Activated T-cell treated with anti-CD3 and anti-CD28 coated beads, Interleukin-2, amount 50 U/mL, for 72 hours (primary cell): ENCODE measurements at places on chromosomes 6 and 20. TPM values are rescaled to one million over a fixed set of nuclear protein-coding genes. Genes with fewer than 3 reads are reported as not detected.

- no peak overlapping the region for H3K27ac ChIP-seq
- H3K27me3 ChIP-seq, result peaks cover 38% of the 10 kb centered on the region
- no peaks in the 10 kb centered on the region for H3K36me3 ChIP-seq
- no peak for DNase-seq
- H3K4me1 ChIP-seq, result no peaks in the 10 kb centered on the region
- H3K4me3 ChIP-seq, result no peak overlapping the region
Measured at GRCh38 chr6:17490724-17491123, 97.3 kb downstream of the CAP2 start.

DNA sequence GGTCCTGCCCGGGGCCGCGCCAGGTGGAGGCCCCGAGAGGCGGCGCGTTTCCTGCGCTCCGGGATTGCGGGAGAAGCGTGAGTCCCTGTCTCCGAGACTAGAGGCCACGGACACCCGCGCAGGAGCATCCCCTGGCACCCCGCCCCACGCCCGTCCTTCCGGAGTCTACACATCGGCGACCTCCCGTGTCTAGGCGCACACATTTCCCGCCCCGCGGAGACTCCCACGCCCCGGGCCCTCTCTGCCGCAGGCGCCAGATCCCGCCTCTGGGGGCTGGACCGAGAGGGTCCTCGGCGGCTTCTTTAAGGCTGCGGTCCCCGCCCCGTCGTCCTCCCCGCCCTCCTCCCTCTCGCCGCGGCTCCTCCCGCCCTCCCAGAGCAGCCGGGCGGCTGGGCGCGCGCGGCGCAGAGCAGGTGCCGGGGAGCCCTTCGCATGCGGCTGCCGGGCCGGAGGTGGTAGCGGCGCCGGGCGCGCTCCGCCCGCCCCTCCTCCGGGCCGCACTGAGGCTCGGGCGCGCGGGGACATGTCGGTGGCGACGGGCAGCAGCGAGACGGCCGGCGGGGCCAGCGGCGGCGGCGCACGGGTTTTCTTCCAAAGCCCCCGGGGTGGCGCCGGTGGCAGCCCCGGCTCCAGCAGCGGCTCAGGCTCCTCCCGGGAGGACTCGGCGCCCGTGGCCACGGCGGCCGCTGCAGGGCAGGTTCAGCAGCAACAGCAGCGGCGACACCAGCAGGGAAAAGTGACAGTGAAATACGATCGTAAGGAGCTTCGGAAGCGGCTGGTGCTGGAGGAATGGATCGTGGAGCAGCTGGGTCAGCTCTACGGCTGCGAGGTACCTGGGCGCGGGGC lies at the start of gene PPP1R14C:
TSS of gene PPP1R14C (plus strand) at position 375 of the 846 bp plus-strand sequence. CDS start at position 524, 149 bp downstream.
- peak within 1 kb of the TSS; percentile 75 for H3K4me3 ChIP-seq
- H3K4me1 ChIP-seq, result peaks cover 18% of the 10 kb centered on the region
- H3K27me3 ChIP-seq, result peaks cover 88% of the 10 kb centered on the region

Gene ADNP
- 62.3 TPM for total RNA-seq

Gene MYT1
- total RNA-seq, result 0.12 TPM

Gene MLN
- not detected for total RNA-seq

DNA sequence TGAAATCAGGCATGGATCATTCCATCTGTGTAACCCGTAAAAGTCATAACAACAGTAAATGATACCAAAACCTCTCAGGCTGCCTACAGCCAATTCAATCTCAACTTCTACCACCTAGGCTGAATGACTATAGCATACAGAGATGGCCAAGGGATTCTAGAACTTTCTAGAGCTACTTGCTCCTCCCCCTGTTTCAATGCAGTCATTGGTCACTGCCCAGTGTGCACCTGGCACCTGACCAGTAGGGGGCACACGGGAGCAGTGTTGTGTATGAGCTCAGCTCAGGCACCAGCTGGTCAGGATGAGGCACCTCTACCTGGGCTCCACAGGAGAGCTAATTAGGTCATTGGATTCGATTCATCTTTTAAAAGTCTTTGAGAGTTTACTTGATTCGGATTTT lies 86.2 kb downstream of the PLEKHG1 start:
- no peak overlapping the region for H3K27ac ChIP-seq
- no peak overlapping the region for H3K4me3 ChIP-seq
- H3K4me1 ChIP-seq, result peaks cover 9% of the 10 kb centered on the region
- peak; percentile 78 for DNase-seq

DNA sequence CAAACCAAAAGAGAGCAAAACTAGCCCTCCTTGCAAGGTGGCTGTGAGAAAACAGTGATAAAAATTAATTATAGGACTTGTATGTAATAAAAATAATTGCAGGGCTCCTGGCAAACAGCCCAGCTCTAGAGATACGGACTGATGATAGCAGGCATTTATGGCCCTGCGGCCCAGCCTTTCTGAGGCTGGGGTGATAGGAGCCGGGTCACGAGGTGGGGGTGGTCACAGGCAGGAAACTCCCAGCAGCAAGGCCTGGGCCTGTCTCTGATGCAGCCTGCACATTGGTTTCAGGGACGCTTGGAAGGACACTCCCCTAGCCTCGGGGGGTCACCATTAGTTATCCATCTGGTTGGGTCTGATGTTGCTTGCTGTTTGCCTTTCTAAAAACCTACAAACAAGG lies 18.7 kb upstream of the TTPAL start:
- DNase-seq, result no peak
- no peak overlapping the region for H3K27ac ChIP-seq
- H3K4me1 ChIP-seq, result no peaks in the 10 kb centered on the region
- no peaks in the 10 kb centered on the region for H3K27me3 ChIP-seq
- no peak overlapping the region for H3K4me3 ChIP-seq

DNA sequence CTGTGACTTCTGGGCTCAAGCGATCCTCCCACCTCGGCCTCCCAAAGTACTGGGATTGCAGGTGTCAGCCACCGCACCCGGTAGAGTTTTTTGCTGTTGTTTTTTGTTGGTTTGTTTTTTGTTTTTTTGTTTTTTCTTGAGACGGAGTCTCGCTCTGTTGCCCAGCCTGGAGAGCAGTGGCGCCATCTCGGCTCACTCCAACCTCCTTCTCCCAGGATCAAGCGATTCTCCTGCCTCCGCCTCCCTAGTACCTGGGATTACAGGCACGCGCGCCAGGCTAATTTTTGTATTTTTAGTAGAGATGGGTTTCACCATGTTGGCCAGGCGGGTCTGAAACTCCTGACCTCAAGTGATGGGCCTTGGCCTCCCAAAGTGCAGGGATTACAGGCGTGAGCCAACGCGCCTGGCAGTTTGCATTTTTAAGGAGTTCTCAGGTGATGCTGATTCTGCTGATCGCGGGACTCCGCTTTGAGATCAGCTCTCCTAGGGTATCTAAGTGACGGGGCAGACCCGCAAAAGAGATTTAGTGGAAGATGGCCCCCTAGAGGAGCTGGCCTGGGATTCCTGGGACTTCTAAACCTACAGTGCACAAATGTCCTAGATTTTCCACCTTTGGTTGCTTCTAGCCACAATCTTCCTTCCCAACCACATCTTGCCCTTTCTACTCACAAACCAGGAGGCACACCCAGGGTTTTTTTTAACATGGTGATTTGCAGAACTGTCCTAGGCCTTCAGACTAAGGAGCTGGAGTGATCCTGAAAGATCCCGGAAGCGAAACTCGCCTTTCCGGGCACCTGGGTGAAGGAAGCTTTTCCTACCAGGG lies 45.2 kb downstream of the DPPA5 start:
- H3K27me3 ChIP-seq, result peaks cover 28% of the 10 kb centered on the region
- H3K4me3 ChIP-seq, result peak overlapping the region; percentile 95
- peak overlapping the region; percentile 83 for H3K27ac ChIP-seq
- no peak for DNase-seq

DNA sequence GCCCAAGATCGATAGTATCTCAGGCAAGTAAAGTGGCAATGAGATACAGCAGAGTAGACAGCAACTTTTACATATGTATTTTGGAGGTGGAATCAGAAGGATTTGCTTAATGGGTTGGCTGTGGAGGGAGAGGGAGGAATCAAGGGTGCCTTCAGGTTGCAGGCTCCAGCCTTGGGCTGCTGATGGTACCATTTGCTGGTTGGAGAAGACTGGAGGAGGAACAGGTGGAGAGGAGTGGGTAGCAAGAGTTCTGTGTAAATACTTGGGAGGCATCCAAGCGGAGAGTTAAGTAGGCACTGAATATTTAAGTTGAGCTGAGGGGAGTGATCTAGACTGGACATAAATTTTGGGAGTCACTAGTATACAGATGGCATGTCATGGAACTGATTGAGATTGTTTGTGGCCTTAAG lies 5.2 kb downstream of the BICRAL start:
- H3K4me1 ChIP-seq, result peaks cover 32% of the 10 kb centered on the region
- no peaks in the 10 kb centered on the region for H3K27me3 ChIP-seq
- no peak for DNase-seq
- no peak overlapping the region for H3K27ac ChIP-seq
- H3K4me3 ChIP-seq, result no peak overlapping the region

Gene PRPH2
- 0.14 TPM for total RNA-seq

Gene SLC16A10
- 6.5 TPM for total RNA-seq

GRCh38 chr6:17883665-17884497 lies 103.6 kb downstream of the KIF13A start:
- no peak overlapping the region for H3K4me3 ChIP-seq
- no peaks in the 10 kb centered on the region for H3K36me3 ChIP-seq
- peaks cover 67% of the 10 kb centered on the region for H3K27me3 ChIP-seq
- H3K27ac ChIP-seq, result no peak overlapping the region
- DNase-seq, result no peak

GRCh38 chr20:59013031-59013951 lies 5.9 kb upstream of the TUBB1 start:
- H3K36me3 ChIP-seq, result no peaks in the 10 kb centered on the region
- H3K27me3 ChIP-seq, result no peaks in the 10 kb centered on the region

- DNase-seq, result no peak
- H3K36me3 ChIP-seq, result no peaks in the 10 kb centered on the region
- no peak overlapping the region for H3K27ac ChIP-seq
- no peak overlapping the region for H3K4me3 ChIP-seq
- no peaks in the 10 kb centered on the region for H3K4me1 ChIP-seq
Measured at GRCh38 chr6:126738146-126738545, 380.3 kb upstream of the RSPO3 start.

GRCh38 chr20:37796121-37796520 lies 102.3 kb downstream of the CTNNBL1 start:
- DNase-seq, result no peak
- H3K27me3 ChIP-seq, result no peaks in the 10 kb centered on the region
- no peak overlapping the region for H3K27ac ChIP-seq
- no peaks in the 10 kb centered on the region for H3K4me1 ChIP-seq
- peaks cover 22% of the 10 kb centered on the region for H3K36me3 ChIP-seq

Gene DIDO1
- 50.0 TPM for total RNA-seq

Gene MATN4
- total RNA-seq, result 5.1 TPM

DNA sequence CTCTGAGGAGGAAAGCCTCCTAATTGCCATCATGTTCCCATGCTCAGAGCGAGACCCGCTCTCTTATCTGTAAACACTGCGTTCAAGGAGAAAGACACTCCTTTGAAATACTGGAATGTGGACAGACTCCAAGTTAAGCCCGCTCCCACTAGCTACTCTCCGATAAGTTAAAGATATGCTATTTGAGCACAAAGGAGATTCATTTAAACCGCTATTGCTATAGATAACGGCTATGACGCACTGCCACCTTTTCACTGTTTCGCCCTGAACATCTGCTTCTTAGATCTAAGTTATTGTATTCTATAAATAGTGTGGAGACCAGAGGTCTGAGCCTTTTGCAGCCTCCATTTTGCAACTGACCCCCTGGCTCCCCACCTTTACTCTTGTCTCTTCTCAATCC lies 82.3 kb downstream of the GPX5 start:
- peaks cover 51% of the 10 kb centered on the region for H3K27me3 ChIP-seq
- no peaks in the 10 kb centered on the region for H3K36me3 ChIP-seq
- no peak overlapping the region for H3K27ac ChIP-seq
- H3K4me1 ChIP-seq, result peaks cover 17% of the 10 kb centered on the region
- H3K4me3 ChIP-seq, result no peak overlapping the region

DNA sequence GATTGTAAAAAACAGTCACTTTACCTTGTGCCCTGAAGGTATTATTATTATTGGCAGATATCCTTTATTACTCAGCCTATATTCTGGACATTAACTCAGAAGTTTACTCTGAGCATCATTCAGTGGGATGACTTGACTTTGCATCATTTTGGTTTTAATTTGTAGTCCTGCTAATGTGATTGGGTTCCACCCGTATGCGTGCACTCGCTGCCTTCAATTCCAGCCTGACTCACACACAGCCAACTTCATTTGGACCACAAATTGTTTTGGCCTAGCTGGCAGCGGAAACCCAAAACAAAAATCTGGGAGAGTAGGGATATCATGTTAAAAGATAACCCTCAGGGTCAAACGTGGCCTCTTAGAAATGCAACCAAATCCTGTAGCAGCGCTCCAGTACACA lies 704.4 kb upstream of the SLC35B3 start:
- H3K4me3 ChIP-seq, result no peak overlapping the region
- H3K27me3 ChIP-seq, result no peaks in the 10 kb centered on the region
- no peak for DNase-seq
- no peaks in the 10 kb centered on the region for H3K4me1 ChIP-seq

DNA sequence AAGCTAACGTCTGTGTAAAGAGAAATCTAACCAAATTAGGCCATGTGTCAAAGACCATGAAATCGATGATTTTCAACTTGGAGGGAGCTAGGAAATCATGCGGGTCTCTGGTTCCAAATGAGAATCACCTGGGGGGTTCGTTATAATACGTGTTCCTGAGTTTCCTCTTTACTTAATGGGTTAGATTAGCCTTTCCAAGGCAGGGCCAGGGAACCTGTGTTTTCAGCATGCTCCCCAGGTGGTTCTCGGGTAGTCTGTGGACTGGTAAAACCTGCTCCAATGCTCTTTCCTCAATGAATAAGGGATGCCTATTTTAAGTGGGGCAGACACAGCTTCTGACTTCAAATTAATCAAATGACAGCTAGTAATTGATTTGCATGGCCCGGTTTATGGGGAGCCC lies 965 bp upstream of the HLA-DOA start:
- no peak overlapping the region for H3K27ac ChIP-seq
- no peak overlapping the region for H3K4me3 ChIP-seq
- no peak for DNase-seq
- H3K27me3 ChIP-seq, result peaks cover 9% of the 10 kb centered on the region
- no peaks in the 10 kb centered on the region for H3K36me3 ChIP-seq

- no peaks in the 10 kb centered on the region for H3K27me3 ChIP-seq
- no peak for DNase-seq
- H3K27ac ChIP-seq, result peak overlapping the region; percentile 96
Measured at GRCh38 chr6:152301021-152301764, 336.0 kb downstream of the SYNE1 start.

GRCh38 chr6:169906004-169906687 lies 154.7 kb downstream of the ERMARD start:
- no peaks in the 10 kb centered on the region for H3K4me1 ChIP-seq
- H3K27ac ChIP-seq, result no peak overlapping the region
- no peak overlapping the region for H3K4me3 ChIP-seq
- H3K36me3 ChIP-seq, result peaks cover 5% of the 10 kb centered on the region

DNA sequence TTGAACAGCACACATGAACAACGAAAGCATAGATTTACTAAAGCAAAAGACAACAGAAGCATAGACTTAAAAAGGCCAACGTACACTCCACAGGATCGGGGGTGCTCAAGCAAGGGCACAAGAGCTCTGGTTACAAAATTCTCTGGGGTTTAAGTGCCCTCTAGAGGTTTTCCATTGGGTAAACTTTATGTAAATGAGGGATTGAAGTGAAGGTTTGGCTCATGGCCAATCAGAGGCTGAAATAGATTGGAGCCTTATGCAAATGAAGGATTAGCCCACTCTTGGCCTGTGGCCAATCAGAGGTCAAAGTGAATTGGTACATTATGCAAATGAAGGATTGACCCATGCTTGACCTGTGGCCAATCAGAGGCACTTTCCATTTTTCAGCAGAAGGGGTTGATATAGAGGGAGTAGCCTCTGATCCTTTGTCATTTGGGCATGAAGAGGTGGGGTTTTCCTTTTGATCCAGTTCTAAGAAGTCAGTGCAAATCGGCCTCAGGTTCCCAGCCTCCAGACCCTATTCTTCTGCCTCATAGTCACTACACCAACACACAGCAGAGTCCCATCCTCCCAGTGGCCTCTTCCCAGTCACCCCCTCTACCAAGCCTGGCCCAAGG lies 244.9 kb downstream of the THBS2 start:
- no peak for DNase-seq
- H3K4me3 ChIP-seq, result no peak overlapping the region
- H3K27ac ChIP-seq, result no peak overlapping the region
- H3K36me3 ChIP-seq, result no peaks in the 10 kb centered on the region
- no peaks in the 10 kb centered on the region for H3K4me1 ChIP-seq

Gene EYA2
- total RNA-seq, result 0.12 TPM
